ENCODE measurements at places on chromosomes 4 and X. TPM values are rescaled to one million over a fixed set of nuclear protein-coding genes. Genes with fewer than 3 reads are reported as not detected.

Gene ART3
- not detected for total RNA-seq

Gene MFAP3L
- 0.70 TPM for total RNA-seq

Gene SPACA5
- total RNA-seq = not detected

- H3K36me3 ChIP-seq = no peaks in the 10 kb centered on the region
- no peak for DNase-seq
- H3K27ac ChIP-seq = no peak overlapping the region
- no peaks in the 10 kb centered on the region for H3K27me3 ChIP-seq
- no peaks in the 10 kb centered on the region for H3K4me1 ChIP-seq
These were observed 74.6 kb downstream of the MXRA5 start for GRCh38 chrX:3271834-3272186.

- no peak overlapping the region for H3K4me3 ChIP-seq
- no peak for DNase-seq
- peaks cover 10% of the 10 kb centered on the region for H3K36me3 ChIP-seq
- H3K4me1 ChIP-seq = peaks cover 45% of the 10 kb centered on the region
These were observed 22.1 kb downstream of the UBE2K start for GRCh38 chr4:39719804-39720580.

DNA sequence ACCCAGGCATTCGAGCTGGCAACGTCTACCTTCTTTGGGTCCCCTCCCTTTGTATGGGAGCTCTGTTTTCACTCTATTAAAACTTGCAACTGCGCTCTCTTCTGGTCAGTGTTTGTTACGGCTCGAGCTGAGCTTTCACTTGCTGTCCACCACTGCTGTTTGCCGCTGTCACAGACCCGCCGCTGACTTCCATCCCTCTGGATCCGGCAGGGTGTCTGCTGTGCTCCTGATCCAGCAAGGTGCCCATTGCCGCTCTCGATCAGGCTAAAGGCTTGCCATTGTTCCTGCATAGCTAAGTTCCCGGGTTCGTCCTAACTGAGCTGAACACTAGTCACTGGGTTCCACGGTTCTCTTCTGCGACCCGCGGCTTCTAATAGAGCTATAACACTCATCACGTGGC, 183.5 kb upstream of the GALNTL6 start:
- no peaks in the 10 kb centered on the region for H3K27me3 ChIP-seq
- DNase-seq = no peak
- no peaks in the 10 kb centered on the region for H3K36me3 ChIP-seq
- H3K4me1 ChIP-seq = no peaks in the 10 kb centered on the region
- no peak overlapping the region for H3K4me3 ChIP-seq
- no peak overlapping the region for H3K27ac ChIP-seq

GRCh38 chrX:83469551-83469950, 38.5 kb upstream of the POU3F4 start:
- no peak overlapping the region for H3K4me3 ChIP-seq
- no peak for DNase-seq
- no peaks in the 10 kb centered on the region for H3K36me3 ChIP-seq
- no peak overlapping the region for H3K27ac ChIP-seq

DNA sequence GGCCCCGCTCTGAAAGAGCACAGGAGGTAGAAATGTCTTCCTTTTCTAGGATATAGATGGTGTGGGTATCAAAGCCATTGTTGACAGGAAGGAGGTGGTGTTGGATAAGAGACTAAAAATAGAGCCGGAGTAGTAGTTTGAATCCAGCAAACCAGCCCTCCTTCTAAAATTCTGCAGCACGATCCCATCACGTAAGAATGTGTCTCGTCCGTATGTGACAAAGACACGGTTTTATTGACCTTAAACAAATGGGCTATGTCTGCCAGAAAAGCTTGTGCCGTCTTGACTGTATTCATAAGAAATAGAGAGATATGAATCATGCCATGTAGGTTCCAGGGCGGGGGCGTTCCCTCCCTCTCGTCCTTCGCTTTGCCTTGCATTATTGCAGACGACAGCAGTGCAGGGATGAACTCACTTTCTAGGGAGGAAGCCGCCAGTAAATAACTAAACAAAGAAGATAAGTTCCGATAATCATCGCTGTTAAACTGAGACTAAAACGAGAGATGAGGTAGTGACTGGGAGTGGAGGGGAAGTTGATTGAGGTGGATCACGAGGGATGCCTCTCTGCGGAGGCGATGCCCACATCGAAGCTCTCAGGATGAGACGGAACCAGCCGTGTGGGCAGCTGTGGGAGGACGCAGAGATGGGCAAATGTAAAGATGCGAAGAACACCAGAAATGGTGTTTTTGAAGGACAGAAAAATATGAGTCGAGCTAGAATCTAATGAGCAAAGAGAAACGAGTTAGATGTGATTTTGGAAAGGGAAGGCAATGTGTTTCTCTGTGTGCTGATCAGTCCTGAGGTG, 3.4 kb downstream of the TENM3 start:
- no peak overlapping the region for H3K4me3 ChIP-seq
- no peaks in the 10 kb centered on the region for H3K36me3 ChIP-seq
- DNase-seq = no peak
- H3K27ac ChIP-seq = no peak overlapping the region

DNA sequence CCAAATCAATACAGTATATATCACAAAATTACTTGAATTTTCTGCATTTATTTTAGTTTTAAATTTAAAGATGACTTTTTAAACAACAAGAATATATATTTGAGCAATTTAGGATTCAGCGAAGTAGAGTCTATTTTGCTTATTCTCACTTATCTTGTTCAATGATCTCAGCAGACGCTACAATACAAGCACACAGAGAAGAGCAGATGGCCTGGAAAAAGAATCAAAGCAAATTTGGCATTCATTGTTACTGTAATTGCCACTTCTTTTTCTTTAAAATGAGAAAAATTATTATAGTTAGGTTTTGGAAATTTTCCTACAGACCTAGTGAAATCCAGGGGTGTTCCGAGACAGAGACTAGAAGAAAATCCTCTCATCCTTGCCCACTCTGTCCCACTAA, 57.5 kb downstream of the NPY1R start:
- no peak for DNase-seq
- peaks cover 9% of the 10 kb centered on the region for H3K27me3 ChIP-seq
- no peak overlapping the region for H3K27ac ChIP-seq
- H3K4me1 ChIP-seq = no peaks in the 10 kb centered on the region
- no peaks in the 10 kb centered on the region for H3K36me3 ChIP-seq
- no peak overlapping the region for H3K4me3 ChIP-seq

- H3K36me3 ChIP-seq = no peaks in the 10 kb centered on the region
- H3K4me1 ChIP-seq = peaks cover 5% of the 10 kb centered on the region
- H3K4me3 ChIP-seq = no peak overlapping the region
- DNase-seq = no peak
These were observed 1.8 kb downstream of the WWC2 start for GRCh38 chr4:183100827-183101226.

GRCh38 chr4:155497306-155497705, 120.5 kb upstream of the MAP9 start:
- H3K27ac ChIP-seq = no peak overlapping the region
- H3K4me3 ChIP-seq = no peak overlapping the region
- H3K4me1 ChIP-seq = no peaks in the 10 kb centered on the region
- H3K36me3 ChIP-seq = no peaks in the 10 kb centered on the region
- peaks cover 2% of the 10 kb centered on the region for H3K27me3 ChIP-seq

DNA sequence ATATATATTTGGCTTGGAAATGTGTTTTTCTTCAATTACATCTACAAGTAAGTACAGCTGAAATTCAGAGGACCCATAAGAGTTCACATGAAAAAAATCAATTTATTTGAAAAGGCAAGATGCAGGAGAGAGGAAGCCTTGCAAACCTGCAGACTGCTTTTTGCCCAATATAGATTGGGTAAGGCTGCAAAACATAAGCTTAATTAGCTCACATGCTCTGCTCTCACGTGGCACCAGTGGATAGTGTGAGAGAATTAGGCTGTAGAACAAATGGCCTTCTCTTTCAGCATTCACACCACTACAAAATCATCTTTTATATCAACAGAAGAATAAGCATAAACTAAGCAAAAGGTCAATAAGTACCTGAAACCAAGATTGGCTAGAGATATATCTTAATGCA, 26.1 kb downstream of the NUDT6 start:
- no peaks in the 10 kb centered on the region for H3K36me3 ChIP-seq
- DNase-seq = no peak
- H3K4me3 ChIP-seq = no peak overlapping the region
- no peaks in the 10 kb centered on the region for H3K4me1 ChIP-seq

DNA sequence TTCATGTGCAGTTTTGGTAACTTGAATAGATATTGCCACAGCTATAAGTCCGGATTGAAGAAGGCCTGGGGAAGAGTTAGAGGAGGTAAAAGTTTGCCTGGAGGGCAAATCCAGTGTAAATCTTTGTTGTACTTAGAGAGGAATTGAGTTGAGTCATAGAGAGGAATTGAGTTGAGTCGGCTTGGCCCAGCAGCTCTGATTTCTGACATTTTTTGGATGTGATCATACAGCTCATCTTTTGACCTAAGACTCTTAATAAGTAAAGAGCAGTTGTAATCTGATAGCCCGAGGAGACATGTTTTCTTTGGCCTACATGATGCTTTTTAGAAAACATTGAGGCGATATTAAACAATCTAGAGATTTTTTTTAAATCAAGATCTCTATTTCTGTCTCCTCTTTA, 3.9 kb downstream of the KIT start:
- no peak overlapping the region for H3K27ac ChIP-seq
- peaks cover 11% of the 10 kb centered on the region for H3K4me1 ChIP-seq
- no peak overlapping the region for H3K4me3 ChIP-seq
- H3K36me3 ChIP-seq = no peaks in the 10 kb centered on the region

- no peaks in the 10 kb centered on the region for H3K27me3 ChIP-seq
These were observed 87.5 kb downstream of the EVC start for GRCh38 chr4:5798462-5798861.

DNA sequence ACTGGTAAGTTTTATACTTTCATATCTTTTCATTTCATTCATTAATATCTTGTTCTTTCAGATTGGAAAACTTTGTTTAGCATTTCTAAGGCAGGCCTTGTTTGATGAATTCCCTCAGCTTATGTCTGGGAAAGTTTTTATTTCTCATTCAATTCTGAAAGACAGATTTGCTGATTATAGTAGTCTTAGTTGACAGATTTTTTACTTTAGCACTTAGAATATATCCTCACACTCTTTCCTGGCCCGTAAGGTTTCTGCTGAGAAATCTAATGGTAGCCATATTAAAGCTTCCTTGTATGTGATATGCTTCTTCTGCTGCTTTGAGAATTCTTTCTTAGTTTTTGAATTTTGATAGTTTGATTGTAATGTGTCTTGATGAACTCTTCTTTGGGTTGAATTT, 296.6 kb downstream of the CHIC1 start:
- no peaks in the 10 kb centered on the region for H3K36me3 ChIP-seq
- H3K4me3 ChIP-seq = no peak overlapping the region
- no peak overlapping the region for H3K27ac ChIP-seq
- no peak for DNase-seq
- no peaks in the 10 kb centered on the region for H3K27me3 ChIP-seq
- H3K4me1 ChIP-seq = no peaks in the 10 kb centered on the region
